ENCODE measurements at places on chromosomes 16 and 17.

DNA sequence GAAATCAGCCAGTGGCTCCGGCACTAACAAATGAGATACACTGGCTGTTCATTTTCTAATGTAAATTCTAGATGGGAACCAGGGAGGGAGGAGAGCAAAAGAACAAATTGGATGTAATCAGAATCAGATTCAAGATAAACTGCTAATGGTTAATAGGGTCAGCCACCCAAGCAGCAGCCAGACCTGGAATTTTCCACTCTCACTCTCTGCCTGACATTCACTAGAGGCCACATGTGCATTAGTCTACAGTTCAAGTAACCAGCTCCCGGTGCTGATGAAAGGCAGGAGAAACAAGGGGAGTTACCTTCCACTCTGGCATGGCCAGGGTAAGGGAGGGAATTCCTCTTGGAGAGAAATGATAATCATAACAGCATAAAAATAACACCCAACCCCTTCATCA is 597.7 kb downstream of the TOX3 start:
- DNase-seq, result no peak

GRCh38 chr16:48067388-48067787 is 88.4 kb downstream of the ABCC12 start:
- DNase-seq, result no peak

- DNase-seq, result no peak
Observed at GRCh38 chr17:47159315-47159714, 29.8 kb downstream of the CDC27 start.

GRCh38 chr17:52024300-52024870 is 134.1 kb downstream of the CA10 start:
- no peak for DNase-seq

GRCh38 chr16:58264007-58264406 is 30.8 kb downstream of the PRSS54 start:
- no peak for DNase-seq

DNA sequence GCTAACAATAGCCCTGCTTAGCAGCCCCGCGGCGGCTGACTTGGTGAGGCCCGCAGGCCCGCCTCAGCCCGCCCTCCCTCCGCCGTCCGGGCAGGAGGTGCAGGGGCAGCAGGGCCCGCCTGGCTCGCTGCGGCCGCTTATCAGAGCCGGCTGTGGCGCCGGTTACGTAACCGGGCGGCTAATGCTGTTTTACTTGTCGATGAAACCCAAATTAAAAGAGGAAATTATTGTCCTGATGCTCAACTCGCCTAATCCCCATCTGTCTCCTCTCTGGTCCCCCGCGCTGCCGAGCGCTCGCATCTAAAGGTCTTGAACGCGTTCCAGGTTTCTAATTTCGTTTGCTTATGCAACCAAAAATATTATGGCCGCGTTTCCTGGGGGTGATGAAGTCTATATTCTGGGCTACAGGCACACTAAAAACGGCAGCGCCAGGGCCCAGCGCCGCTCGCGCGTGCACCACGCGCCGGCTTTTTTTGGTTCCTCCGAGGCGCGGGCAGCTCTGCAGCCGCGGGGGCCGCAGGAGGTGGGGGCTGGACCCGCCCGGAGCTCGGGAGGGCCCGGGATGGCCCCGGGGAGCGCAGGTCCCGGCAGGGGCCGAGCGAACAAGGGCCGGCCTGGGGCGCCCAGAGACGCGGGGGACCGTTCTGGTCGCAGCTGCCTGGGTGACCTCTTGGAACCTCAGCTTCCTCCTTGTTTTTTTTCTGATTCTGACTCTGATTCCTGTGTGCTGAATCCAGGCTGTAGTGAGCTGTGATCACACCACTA is 65.2 kb upstream of the TOB1 start:
- DNase-seq, result peak; percentile 55

DNA sequence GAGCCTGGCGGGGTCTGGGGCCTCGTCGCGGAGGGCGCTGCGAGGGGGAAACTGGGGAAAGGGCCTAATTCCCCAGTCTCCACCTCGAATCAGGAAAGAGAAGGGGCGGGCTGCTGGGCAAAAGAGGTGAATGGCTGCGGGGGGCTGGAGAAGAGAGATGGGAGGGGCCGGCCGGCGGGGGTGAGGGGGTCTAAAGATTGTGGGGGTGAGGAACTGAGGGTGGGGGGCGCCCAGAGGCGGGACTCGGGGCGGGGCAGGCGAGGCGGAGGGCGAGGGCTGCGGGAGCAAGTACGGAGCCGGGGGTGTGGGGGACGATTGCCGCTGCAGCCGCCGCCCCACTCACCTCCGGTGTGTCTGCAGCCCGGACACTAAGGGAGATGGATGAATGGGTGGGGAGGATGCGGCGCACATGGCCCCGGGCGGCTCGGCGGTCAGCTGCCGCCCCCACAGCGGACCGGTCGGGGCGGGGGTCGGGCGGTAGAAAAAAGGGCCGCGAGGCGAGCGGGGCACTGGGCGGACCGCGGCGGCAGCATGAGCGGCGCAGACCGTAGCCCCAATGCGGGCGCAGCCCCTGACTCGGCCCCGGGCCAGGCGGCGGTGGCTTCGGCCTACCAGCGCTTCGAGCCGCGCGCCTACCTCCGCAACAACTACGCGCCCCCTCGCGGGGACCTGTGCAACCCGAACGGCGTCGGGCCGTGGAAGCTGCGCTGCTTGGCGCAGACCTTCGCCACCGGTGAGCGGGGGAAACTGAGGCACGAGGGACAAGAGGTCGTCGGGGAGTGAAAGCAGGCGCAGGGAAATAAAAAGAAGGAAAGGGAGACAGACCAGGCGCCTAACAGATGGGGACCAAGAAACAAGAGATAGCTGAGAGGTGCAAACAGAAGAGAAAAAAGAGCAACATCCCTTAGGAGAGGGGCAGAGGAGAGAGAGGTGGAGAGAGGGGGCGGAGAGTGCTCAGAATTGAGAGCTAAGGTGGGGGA is at the start of gene PNMT:
Gene PNMT (plus strand): TSS at position 509 of the 980 bp plus-strand sequence. CDS start 23 bp downstream, at position 532.
- no peak for DNase-seq

Measured in AG04450 (cell line).